HepG2 (cell line): ENCODE measurements at places on chromosomes 5 and 9.
A peak's percentile ranks its signal among the peaks of the same experiment; 100 is the strongest.

DNA sequence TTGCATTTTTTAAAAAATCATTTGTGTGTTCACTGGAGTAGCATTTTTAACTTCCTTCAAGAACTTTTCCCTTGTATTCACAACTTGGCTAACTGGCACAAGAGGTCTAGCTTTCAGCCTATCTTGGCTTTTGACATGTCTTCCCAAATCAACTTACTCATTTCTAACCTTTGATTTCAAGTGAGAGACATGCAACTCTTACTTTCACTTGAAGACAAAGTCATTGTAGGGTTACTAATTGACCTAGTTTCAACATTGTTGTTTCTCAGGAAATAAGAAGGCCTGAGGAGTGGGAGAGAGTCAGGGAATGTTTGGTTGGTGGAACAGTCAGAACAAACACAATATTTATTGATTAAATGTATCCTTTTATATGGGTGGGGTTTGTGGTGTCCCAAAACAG is 95.0 kb upstream of the C9orf72 start:
- DNase-seq, result no peak

- no peak for DNase-seq
Measured at GRCh38 chr9:138101444-138102234, 224.1 kb downstream of the CACNA1B start.

- no peak for DNase-seq
Measured at GRCh38 chr9:89135591-89136166, 42.9 kb downstream of the SHC3 start.

- DNase-seq, result no peak
Measured at GRCh38 chr5:57406641-57407040, 76.0 kb downstream of the ACTBL2 start.

GRCh38 chr5:154285661-154286408 is 95.3 kb downstream of the GALNT10 start:
- peak; percentile 52 for DNase-seq

- no peak for DNase-seq
Measured at GRCh38 chr5:1270933-1271914, 23.6 kb downstream of the TERT start.

GRCh38 chr5:93649234-93649900 is 66.3 kb downstream of the NR2F1 start:
- DNase-seq, result no peak

- DNase-seq, result no peak
Measured at GRCh38 chr5:150658699-150659265, 2.3 kb upstream of the MYOZ3 start.

DNA sequence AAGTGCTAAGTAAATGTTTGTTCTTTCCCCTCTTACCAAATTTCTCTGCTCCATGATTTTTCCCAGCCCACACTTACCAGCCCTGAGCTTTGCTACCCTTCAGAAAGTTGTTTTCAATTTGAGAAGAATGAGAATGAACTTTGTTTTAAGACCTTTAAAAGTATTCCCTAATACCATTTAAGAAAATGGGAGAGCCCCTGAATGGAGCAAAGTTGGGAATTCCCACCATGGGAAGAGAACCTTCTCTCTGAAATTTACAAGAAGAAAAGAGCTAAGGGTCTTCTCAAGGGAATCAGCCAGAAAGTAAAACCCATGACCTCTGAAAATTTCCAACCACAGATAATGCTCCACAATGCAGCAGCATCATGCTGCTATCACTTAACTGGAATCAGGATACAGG is 17.7 kb downstream of the ZNF366 start:
- DNase-seq, result no peak

GRCh38 chr9:107049046-107049802 is 186.3 kb downstream of the ZNF462 start:
- no peak for DNase-seq

DNA sequence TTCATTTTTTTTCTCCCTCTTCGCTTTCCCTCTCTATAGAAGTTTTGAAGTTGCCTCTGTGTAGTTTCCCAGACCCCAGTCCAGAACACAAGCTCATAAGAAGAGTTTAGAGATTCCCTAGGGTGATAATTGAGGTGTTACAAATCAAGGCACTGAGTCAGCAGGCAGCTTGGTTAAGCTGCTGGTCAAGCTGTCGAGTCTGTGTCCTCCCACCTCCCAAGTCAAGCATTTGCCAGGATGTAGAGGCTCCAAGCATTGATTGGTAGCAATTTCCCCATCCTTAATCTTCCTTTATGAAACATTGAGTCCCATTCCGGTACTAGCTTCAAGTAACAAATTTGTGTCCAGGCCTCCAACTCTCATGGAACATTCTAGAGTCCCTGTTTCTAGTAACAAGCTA is 47.5 kb upstream of the SLC1A1 start:
- no peak for DNase-seq

DNA sequence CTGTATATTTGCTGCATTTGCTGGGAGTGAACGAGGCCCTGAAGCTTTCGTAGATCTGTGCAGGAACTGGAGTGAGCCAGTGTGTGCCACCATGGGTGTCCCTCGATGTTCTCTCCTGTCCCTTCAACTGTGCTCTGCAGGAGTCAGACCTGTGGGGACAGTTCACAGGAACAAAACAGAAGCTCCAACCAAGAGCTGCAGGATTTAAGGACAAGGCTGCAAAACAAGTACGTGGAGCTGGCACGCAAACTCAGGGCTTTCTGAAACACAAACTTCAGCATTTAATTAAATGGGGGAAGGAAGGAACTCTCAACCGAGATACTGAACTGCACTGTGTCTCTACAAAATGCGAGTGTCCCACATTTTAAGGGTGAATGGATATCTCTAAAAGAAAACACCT is 24.2 kb downstream of the BASP1 start:
- DNase-seq, result no peak

DNA sequence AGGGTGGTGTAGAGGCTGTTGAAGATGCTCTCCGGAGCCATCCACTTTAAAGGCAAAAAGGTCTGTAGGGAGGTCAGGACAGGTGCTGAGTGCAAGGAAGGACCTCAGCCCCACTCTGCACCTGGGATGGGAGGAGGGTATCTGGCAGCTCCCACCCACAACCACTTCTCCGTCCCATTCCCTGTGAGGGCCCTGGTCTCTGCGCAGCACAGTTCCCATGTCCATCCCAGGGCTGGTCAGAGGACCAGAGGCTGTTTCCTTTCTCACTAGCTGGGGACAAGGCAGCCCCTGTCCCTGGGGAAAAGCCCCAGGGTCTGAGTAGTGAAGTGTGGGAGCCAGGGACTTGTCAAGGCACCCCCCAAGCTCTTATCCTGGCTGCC is 33.7 kb upstream of the CSF1R start:
- DNase-seq, result no peak

DNA sequence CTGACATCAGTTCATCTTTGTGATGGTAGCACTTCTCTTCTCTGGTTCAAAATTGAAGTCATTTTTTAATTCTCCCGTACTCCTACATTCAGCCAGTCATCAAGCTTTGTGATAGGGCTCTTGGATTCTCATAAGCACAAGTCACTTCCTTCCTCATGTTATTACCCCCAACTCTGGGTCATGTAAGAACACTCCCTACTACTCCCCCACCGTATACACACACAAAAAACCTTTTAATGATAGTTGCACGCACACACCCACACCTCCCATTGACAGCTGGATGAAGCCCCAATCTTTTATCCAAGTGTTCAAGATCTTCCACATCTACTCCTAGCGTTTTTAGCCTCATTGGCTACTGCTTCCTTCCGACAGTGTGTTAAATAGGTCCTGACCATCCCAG is 16.8 kb downstream of the KDM3B start:
- DNase-seq, result no peak

DNA sequence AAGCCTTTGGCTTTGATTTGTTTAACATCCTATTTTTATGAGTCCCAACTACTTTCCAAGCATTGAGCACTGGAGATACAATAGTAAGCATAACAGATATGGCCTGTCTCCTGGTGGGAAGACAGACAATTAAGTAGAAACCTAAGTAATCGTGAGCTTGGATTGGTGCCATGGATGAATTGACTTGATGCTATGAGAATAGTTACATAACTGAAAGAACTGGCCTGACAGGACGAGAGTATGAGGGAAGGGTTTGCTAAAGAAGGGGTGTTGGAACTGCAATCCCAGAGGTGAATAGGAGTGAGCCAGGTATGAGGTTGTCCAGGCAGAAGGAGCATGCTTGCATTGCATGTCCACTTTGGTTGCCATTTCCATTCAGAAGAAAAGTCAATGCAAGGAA is 52.4 kb downstream of the GPR21 start:
- no peak for DNase-seq

GRCh38 chr5:133618141-133618540 is 5.8 kb upstream of the FSTL4 start:
- no peak for DNase-seq

- peak; percentile 6 for DNase-seq
Measured at GRCh38 chr5:145811834-145812625, 23.1 kb downstream of the PRELID2 start.

- DNase-seq, result no peak
Measured at GRCh38 chr5:176530393-176530982, 6.7 kb downstream of the RNF44 start.

DNA sequence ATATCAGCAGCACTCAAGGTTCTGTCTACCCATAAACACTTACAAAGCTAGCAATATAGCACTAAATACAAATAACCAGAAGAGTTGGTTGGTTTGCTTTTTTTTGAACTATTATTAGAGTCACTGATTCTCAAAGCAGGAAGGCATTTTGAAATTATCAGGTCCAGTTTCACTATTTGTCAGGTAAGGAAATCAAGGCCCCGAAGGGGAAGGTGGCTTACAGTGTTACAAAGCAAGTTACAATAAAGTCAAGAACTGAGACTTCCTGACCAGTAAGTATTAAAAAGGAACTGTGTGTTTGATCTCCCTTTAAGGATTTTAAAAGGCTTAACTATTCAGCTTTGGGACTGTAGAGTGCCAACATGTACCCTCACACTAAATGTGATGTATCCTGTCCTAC is 10.8 kb downstream of the C5orf15 start:
- DNase-seq, result no peak

DNA sequence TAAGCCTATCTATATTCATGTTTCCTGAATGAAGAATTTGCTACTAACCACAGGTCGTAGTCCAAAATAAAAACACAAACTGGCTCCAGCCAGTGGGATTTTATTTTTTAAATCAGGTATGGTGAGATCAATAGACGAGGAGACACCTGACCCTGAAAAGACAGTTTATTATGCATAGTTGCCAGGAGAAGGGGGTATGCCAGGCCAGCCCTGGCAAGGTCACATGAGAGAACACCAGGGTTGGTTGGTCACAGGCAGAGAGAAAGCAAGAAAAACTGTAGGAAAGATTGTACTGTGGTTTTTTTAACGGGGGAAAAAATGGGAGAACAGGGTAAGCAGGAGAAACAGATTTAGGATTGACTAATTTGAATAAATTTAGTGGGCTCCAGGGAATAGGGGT is 125.3 kb downstream of the CDH18 start:
- DNase-seq, result no peak
